ENCODE measurements at places on chromosomes 3 and 15.

DNA sequence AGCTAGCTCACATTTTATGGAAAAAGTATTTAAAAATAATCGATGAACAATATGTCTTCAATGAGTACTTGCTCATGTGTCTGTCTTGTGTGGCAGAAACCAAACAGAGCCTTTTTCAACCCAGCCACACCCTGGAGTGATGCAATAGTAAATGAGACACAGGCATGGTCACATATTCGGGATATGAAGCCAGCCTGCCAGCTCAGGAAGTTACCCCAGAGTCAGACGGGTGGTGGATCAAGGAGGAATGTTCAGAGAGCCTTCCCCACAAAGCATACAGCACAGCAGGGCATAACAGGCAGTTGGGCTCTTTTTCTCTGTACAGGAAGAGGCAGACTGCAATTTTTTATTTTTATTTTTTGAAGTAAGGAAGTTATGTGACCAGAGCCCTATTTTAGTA is 27.3 kb downstream of the LARP6 start:
- peak; percentile 93 for DNase-seq

DNA sequence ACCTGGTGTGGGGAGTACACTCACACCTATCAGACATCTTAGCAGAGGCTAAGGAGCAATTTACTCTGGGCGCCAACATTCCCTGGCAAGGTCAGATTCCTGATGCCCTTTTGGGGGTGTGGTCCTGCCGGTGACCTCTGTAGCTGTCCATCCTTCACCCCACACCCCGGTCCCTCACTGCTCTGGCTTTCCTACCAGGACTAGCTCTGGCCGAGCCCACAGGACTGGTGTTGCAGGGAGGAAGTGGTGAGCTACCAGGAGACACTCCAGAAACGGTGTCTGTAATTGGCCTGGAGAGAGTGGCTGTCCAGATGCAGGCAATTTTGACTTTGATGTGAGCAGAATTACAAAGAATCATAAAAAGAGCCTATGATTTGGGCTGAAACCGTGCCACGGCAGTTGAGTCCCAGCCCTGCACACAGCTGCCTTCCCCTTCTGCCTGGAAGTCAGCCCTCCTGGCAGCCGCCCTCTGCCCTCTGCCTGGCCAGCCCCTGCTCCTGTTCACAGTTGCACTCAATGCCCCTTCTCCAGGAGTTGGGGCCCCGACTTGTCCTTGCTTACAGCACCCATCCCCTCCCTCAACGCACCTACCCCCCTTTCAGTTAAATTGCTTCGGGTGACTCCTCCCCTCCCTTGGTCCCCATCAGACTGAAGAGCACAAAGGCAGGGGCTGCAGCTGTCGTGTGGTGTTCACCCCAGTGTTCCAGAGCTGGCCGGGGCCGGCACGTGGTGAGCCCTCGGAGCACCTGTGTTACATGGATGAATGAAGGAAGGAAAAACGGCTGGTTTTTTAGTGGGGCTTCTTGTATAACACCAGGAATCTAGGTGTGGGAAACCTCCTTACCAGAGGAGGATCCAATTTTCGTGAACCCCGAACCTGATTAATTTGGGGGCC is 80.2 kb upstream of the TPM1 start:
- DNase-seq = no peak

- no peak for DNase-seq
Observed at GRCh38 chr3:138901567-138901966, 45.4 kb downstream of the FOXL2 start.

DNA sequence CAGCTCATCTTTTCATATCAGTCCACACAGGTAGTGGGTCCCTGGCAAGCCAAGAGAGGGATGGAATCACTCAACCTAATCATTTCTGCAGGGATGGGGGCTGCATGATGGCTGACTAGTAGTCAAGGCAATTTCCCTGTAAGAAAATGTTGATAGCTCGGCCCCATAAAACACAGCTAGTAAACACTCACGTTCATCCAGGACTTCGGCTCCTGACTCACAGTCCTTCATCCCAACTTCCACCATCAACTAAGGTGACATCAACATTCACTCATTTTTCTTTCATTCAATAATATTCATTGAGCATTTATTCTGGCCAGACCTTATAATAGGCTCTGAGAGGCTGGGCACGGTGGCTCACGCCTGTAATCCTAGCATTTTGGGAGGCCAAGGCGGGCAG is 4.4 kb upstream of the ACAP2 start:
- DNase-seq = no peak

- no peak for DNase-seq
Observed at GRCh38 chr15:43230640-43231115, 9.9 kb upstream of the EPB42 start.

- peak; percentile 86 for DNase-seq
Observed at GRCh38 chr15:90868261-90868689, at the start of gene FURIN. Gene FURIN (plus strand): TSS chr15:90868588. CDS start chr15:90875741, 7,153 bp downstream.

DNA sequence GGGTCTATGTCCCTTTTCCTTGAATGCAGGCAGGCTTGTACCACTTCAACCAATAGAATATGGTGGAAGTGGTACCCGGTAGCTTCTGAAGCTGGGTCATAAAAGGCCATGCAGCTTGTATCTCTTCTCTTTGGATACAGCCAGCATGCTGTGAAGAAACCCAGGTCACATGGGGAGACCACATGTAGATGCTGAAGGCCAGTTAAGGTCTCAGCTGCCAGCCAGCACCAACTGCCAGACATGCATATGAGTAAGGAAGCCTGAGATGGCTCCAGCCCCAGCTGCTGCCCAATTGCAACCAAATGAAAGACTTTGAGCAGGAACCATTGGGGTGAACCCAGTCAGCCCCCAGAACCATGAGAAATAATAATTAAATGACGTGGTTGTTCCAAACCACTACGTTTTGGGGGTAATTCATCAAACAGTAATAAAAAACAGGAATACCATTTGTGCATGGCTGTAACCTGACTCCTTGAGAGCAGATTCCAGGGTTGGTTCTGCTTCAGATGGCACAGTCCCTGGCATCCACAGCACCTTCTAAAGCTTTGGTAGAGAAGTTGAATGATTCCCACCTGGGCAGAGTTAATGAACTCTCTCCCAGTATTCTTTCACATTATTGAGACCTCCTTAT is 3.8 kb downstream of the RBP2 start:
- DNase-seq = no peak

- DNase-seq = peak; percentile 23
Observed at GRCh38 chr3:108223928-108224327, 1.7 kb upstream of the IFT57 start.

- peak; percentile 56 for DNase-seq
Observed at GRCh38 chr3:42601896-42602581, 1.6 kb downstream of the NKTR start.

- no peak for DNase-seq
Observed at GRCh38 chr15:69476704-69477473, 24.3 kb downstream of the RPLP1 start.

DNA sequence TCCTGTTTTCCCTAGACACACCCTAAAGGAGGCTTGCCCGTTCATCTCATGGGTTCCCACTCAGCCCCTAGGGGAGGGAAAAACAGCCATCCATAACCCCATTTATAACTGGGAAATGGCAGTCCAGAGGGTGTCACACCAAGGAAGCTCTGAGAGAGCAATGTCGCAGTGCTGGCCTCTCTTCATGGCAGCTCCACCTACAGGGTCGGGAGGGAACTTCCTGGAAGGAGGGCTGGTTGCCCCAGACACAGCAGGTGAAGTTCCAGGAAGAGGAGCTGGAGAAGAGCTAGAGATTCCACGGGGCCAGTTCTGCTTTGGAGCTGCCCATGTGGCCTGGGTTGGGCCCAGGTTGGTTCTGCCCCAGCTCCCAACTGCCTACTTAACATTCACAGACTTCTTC is 22.3 kb upstream of the LINGO1 start:
- no peak for DNase-seq

Measured in epithelial cell of esophagus (primary cell).